ENCODE measurements at places on chromosomes 4 and X.

- no peak for DNase-seq
Measured at GRCh38 chrX:12149670-12150407, 11.6 kb downstream of the FRMPD4 start.

- no peak for DNase-seq
Measured at GRCh38 chr4:187929024-187929423, 66.5 kb upstream of the ZFP42 start.

DNA sequence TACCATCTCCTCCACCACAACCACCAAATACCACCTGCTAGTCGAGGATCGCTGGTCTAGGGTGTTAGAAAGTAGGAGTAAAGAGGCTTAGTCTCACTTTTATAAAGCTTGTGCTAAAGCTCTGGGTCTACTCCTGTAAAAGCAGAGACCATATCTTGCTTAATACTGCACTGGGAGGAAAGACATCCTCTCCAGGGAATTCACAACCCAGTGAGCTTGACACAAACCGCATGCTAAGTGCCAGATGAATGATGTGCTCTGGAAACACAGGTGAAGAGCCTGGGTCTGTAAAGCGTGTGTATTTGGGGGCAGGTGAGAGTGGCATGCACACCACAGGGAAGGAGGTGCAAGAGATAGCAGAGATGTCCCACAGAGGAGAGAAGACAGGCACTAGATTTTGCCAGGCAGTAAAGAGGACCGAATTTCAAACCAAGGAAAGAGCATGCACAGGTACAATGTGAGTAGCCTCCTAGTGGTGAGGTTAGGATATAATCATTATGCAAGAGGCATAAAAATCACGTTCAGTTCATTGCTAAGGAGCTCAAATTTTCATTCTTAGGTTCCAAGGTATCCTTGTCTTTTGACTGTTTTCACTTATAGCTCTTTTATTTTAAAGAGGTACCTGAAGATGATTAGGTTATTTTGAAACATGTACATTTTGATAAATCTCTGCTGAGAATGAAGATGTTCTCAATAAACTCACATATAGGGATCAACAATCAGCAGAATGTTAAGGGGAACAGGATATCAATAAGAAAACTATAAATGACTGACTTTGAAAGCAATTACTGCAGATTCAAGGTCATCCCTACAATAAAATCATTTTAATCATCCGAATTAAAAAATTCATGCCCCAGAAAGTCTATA, 20.7 kb downstream of the TAPT1 start:
- no peak for DNase-seq

- DNase-seq = no peak
Measured at GRCh38 chrX:40006106-40007017, 91.4 kb downstream of the BCOR start.

DNA sequence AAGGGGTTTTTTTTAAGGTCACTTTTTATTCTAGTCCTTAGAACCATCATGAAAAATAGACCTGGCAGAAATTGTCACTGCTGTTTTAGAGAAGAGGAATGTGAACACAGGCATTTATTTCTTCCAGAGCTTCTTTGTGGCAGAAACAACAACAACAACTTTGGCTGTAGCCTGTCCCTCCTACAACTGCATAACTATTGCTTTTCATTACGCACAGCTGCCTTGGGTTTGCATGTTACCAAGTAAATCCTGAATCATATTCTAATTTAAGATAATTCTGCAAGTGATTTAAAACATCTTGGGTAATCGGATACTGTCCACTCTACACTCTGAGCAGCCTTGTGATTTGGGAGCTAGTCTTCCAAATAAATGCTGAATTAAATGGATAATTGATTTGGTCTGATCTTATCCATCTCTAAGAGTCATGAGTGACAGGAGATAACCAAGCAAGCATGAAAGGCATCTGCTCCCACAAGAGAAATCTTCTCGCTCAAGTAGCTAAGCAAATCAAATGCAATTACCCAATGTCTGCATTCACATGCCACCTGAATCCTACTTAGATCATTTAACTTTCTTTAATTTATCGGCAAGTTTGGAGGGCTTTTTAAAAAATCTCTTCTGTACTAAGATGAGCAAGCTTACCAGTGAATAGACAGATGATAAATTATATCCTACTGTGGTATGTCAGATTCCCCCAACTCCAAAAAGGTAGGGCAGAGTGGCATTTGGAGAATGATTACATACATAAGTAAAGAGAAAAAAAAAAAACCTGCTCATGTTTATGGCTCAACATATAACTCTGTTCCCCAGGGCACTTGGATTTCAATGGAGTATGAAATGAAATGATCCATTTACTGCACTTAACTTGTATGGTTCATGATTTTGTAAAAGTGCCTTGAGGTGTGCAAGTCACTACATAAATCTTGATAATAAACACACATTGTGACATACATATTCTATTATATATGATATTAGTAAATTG, 73.6 kb downstream of the EGF start:
- DNase-seq = no peak

DNA sequence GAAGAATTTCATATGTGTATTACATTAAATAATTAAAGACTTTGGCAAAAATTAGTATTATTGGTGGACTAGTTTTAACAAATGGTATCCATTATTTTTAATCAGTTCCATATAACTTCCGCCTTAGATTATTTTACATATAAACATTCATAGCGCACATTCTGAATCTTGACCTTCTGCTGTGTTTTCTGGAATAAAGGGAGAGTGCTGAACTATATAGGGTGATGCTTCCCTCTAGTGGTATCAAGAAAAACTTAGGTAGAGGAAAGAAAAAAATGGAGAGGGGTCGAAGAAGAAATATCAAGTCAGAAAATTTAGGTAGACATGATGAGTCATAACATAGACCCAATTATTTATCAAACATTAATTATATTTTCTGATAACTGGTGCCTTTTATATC, 155.6 kb upstream of the PACRGL start:
- DNase-seq = no peak

All from DMS 273 treated with DMSO at 0.1 percent for 48 hours (cell line).